Mammary epithelial cell (primary cell): ENCODE measurements at places on chromosomes 7 and 10. TPM values are rescaled to one million over a fixed set of nuclear protein-coding genes. Genes with fewer than 3 reads are reported as not detected.
A peak's percentile ranks its signal among the peaks of the same experiment; 100 is the strongest.

DNA sequence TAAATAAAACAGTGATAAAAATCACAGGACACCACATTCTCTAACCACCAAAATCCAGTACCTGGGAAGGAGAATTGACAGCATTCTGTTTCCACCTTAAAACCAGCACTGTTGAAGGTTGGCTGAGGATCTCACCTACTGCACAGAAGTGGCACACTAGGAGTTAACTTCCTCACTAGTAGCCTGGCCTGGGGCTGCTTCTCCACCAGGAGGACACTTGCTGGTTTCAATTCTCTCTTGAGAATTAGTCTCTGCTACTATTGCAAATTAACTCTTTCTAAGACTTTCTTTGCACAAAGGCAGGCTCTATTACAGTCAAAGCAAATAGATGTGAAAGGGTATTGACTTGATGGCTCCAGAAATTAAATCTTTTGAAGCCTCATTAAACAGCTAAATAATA, 2.3 kb upstream of the CTTNBP2 start:
- no peak for DNase-seq

DNA sequence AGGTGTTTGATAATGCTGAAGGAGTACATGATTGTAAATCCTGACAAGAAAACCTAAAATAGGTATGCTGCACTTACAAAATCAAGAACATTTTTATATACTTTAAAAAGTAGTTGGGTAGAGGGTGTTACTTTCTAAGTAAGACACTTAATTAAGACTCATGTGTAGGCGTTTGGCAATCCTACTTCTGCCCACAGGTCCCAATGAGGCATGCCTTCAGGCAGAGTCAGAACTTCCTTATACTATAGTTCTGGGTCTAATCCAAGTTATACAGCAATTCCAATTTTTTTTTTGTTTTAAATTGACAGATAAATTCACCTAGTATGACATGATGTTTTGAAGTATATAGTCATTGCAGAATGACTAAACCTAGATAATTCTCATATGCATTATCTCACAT, 1188.5 kb upstream of the PHF14 start:
- no peak for DNase-seq

The CCDC172 gene
- not detected in 2 replicates for total RNA-seq

- no peak for DNase-seq
Measured at GRCh38 chr7:107166736-107167426, 1.9 kb upstream of the HBP1 start.

DNA sequence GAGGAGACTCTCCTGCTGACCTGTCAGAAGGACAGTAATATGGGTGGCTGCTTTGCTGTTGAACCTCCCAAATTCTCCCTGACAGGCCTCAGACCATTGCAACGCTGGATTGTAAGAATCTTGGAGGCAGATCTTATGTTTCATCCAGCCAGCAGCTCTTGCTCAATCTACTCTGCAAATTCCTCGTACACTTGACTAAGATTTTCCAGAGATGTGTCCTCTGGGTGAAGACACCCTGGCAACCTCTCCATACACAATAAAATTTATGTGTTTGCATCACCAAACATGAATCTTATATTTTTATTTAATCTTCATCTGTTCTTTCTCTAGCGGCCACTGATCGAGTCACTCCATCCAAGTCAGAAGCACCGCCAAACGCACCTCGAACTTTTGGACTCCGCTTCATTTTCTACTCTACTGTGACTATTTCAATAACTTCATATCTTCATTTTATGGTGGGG, 623.1 kb downstream of the ACTR3B start:
- no peak for DNase-seq

- no peak for DNase-seq
Measured at GRCh38 chr7:70356787-70357328, 758.6 kb downstream of the AUTS2 start.

GRCh38 chr10:47449102-47449978, 34.6 kb downstream of the ANXA8 start:
- DNase-seq: no peak

- no peak for DNase-seq
Measured at GRCh38 chr7:133706016-133706415, 421.1 kb upstream of the LRGUK start.

GRCh38 chr7:100191775-100192174, 14.1 kb downstream of the STAG3 start:
- DNase-seq: no peak

GRCh38 chr10:112819231-112819630, 130.8 kb upstream of the TCF7L2 start:
- DNase-seq: no peak

The TAS2R5 gene
- total RNA-seq: 3.5 TPM

The CDNF gene
- 1.5 and 2.3 TPM in 2 replicates for total RNA-seq

The C10orf95 gene
- total RNA-seq: 1.2 and 2.0 TPM in 2 replicates

The CHRM2 gene
- total RNA-seq: not detected

- no peak for DNase-seq
Measured at GRCh38 chr7:94739180-94739579, 83.2 kb upstream of the SGCE start.

DNA sequence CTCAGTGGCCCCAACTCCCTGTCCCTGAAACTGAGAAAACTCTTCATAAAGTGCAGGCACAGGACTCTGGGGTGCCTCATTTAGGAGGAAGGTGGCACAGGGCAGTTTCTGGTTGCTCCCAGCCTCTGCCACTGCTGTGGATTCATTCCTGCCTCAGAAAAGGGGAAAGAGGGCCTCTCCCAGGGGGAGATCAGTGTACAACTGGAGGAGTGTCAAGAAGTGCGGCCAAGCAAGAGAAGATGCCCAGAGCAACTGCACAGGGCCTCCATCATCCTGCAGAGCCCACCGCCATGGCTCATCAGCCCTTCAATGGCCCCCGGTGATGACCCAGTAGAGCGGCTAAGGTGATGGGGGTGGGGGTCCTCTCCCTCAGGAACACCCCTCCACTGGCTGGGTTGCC, 150.3 kb downstream of the PLXNA4 start:
- no peak for DNase-seq

GRCh38 chr7:132113536-132114371, 462.5 kb downstream of the PLXNA4 start:
- DNase-seq: no peak

DNA sequence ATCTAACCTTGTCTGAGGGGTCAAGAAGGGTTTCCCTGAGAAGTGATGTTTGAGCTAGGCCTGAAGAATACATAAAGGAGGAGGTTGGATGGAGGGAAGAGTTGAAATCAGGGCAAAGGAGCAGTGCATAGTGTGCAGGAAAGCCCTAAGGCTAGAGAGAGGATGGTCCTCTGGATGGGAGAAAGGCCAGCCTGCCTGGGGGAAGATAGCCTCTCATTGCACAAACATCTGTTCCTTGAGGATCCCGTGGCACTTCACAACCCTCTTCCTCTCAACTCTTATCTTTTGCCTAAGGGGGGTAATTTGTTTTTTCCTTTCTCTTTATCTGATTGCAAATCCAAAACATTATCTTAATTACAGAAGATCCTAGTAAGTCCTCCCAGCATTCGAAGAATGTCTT, 35.7 kb downstream of the STAMBPL1 start:
- DNase-seq: no peak

The SEMA3E gene
- total RNA-seq: 0.42 and 0.83 TPM in 2 replicates

The GPR22 gene
- not detected in 2 replicates for total RNA-seq

- DNase-seq: no peak
Measured at GRCh38 chr7:131564640-131565039, 8.2 kb upstream of the PODXL start.

The INMT gene
- not detected in 2 replicates for total RNA-seq

The GTF2IRD1 gene
- total RNA-seq: 35.1 and 52.6 TPM in 2 replicates

The ARMC10 gene
- total RNA-seq: 52.7 TPM

The OR9A2 gene
- total RNA-seq: not detected in 2 replicates

The INA gene
- total RNA-seq: 3.0 and 3.7 TPM in 2 replicates

DNA sequence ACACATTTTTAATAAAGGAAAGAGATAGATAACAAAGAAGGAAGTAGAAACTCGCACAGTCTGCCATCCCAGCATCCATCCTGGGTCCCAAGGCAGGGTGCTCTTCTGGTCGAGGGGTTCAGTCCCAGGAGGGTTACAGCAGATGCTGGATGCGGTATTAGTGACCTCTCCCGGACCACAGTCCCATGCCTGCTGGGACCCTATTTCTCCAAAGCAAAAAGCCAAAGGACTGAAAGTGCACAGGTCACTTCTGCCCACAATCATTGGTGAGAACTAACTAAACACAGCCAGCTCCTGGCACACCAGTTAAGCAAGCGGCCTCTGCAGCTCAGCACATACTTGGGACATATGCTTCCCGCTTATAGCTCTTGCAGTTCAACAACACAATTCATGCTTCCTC, 96.1 kb upstream of the HABP2 start:
- no peak for DNase-seq

The MINDY3 gene
- 28.0 TPM for total RNA-seq

- DNase-seq: no peak
Measured at GRCh38 chr7:154978017-154978416, 24.9 kb downstream of the PAXIP1 start.

DNA sequence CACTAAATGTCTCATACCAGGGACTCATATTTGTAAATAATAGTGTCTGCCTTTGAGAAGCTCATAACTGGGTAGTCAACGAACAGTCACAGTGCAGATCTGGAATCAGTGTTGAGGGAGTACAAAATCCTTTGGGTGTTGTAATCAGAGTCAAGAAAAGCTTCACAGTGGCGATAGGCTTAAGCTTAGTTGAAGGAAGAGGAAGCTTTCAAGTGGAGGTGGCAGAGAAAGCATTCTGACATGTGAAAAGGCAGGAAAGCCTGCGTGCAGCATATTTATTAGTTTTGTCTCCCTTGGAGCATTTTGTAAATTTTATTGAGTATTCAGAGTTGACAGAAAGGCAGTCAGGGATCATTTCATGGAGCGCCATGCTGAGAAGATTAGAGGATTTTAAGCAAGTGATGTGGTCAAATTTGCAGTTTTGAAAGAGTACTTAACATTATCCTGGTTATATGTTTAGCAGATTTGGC, 104.9 kb downstream of the ADK start:
- DNase-seq: no peak

- DNase-seq: no peak
Measured at GRCh38 chr10:101974091-101974971, 81.6 kb downstream of the ARMH3 start.

DNA sequence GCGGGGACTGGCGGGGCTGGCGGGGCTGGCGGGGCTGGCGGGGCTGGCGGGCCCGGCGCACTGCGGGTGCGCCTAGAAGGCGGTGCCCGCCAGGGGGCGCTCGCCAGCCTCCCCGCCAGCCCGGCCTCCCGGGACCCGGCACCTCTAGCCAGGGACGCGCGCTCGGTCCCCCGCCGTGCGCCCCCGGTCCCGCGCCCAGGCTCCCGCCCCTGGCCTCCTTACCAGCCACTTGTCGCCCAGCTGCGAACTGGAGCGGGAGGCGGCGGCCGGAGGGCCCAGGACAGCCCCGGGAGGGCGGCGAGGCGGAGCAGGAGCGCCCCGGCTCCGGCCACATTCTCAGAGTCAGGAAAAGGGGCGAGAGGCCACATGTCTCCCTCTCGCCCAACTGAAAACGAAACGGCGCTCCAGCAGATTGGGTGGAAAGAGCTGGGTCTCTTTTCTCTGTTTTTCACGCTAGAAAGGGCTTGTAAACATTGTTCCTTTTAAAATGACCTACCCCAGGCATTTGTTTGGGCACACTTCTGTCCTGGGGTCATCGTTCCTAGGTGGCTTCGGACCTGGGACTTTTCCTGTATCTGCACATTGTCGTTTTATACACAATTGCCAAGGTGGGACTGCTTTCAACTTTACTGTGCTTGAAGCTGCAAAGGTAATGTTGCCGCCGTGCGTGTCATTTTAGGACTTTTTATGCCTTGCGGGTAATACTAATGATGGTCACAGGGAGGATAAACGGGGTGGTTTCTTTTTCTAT, 378 bp upstream of the PRKCQ start:
- peak; percentile 59 for DNase-seq

DNA sequence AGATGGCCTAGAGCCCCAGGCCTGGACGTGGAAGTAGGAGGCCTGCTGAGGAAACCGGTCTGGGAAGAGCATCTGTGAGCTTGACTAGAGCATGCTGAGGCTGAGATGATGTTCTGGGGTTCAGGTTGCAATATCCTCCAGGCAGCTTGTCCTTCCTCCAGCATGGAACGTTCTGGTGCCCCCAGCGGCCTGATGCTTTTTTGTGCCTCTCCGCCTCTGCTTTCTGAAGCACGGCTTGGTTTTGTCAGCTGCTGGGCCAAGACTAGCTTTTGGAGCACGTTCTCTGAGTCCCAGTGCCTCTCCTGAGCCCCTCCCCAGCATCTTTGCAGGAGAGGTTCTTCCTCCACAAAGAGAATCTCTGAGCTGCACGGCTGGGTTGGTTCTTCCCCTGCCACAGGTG, 682.0 kb upstream of the FOXK1 start:
- DNase-seq: no peak

DNA sequence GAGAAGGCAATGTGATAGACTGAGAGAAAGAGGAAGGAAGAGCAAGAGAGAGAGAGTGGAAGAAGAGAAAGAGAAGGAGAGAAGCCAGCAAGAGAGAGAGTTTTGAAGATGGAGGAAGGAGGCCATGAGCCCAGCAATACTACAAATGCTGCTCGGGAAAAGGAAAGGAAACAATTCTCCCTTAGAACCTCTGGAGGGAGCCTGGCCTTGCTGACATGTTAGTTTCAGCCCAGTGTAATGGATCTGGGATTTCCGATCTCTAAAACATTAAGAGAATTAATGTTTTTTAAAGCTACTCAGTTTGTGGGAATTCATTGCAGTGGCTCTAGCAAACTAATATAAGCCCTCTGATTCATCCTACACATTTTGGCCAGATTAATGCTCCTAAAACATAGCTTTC, 206.8 kb upstream of the MTPN start:
- DNase-seq: no peak

DNA sequence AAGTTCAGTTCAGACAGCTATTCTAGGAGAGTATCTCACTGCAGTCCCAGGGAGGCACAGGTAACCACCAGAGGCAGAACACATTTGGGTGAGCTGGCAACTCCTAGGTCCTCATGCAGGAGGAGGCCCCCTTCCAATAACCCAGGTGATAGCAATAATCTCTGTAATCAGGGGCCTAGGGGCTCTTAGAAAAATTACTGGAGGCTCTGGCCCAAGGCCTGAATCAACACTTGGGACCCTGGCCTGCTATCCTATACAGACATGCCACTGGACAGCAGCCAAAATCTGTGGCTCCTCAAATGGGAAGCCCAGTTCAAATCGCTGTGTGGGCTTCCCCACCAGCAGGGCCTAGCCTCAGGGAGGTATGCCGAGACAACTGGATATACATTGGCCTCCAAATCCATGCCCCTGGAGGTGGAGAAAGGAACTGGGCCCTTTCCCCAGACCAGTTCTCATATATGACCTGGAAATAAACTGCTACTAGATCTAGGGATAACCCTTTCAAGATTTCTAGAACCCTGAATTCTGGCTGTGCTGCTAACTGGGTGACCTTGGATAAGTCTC, 1.6 kb downstream of the AVPI1 start:
- DNase-seq: peak; percentile 58

- DNase-seq: peak; percentile 23
Measured at GRCh38 chr10:97196223-97197029, 10.7 kb upstream of the SLIT1 start.

GRCh38 chr10:132120734-132121510, 55.2 kb downstream of the JAKMIP3 start:
- DNase-seq: no peak

DNA sequence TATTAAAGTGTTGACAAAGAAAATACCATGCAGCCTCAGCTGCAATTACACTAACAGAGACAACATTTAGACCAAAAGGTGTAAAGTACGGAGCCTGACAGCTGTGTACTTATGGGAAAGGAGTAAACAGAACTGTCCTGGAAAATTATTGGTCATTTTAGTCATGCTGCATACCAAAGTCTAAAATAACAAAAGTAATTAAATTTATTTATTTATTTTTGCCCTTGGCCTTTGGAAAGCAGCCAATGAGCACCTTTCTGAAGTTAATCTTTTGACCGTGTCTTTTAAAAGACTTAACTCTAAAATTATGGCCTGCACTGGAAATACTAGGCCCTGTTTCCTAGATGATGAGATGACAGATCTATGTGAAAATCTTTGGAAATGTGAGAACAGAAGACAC, 597.6 kb downstream of the NXPH1 start:
- DNase-seq: no peak
